ENCODE measurements at places on chromosomes 2 and 18.

GRCh38 chr18:48723837-48724236 is 185.0 kb downstream of the CTIF start:
- DNase-seq = no peak

GRCh38 chr2:175445281-175445680 is 263.8 kb upstream of the ATP5MC3 start:
- DNase-seq = no peak

DNA sequence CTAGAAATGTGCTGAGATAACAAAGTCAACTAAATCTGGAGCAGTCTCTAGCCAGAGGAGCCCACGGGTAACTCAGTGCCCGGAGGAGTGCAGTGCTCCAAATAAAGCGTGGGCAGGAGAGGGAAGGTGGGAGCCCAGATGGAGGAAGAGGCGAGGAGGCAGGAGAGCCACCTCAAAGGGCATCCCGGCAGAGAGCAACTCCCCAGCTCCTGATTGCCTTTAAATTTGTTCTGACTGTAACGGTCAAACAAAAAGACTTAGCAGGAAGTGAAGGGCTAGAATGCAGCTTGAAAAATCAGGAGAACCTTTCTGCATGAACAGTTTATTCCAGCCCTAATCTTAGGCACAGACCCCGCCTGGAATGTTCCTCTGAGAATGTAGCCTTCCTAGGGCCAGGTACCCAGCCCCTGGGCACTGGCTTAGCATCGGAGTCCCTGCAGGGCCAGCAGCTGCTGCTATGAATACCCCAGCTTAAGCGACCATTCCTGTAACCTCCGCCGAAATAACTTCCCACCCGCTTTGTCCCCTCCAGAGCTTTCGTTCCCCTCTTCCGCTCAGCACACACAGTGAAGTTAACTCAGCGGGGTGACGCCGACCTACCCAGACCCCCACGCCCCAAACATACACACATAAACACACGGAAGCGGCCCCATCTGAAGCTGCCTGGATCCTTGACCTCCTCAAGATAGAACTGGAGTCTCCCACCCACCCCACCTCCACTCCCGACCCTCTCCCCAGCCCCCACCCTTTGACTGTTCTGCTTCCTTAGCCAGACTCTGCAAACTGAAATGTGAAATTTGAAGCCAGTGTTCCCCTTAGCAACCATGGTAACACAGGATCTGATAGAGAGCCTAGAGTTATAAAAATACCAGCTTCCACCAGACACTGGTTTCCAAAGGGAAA is 123.2 kb downstream of the SMAD7 start:
- no peak for DNase-seq

GRCh38 chr2:122166820-122167219 is 411.4 kb downstream of the TSN start:
- DNase-seq = no peak

- no peak for DNase-seq
Measured at GRCh38 chr2:230815088-230815487, 49.7 kb upstream of the ITM2C start.

GRCh38 chr2:158181171-158181570 is 79.5 kb downstream of the UPP2 start:
- DNase-seq = no peak

DNA sequence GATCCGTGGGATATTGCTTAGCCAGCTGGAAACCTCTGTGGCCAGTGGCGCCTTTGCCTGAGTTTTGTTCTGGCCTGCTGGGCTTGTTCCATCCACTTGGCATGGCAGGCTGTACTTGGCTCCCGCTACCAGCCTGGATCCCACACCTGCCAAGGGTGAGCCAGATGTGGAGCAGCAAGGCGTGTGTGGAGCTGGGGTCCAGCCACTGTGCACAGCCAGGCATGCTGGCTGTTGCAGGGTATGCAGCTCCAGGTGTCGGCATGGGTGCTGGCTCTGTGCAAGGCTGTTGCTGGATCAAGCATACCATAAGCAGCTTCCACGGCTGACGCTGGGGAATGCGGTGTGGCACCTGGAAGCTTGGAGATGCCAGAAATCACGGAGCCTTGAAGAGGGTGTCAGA is 34.5 kb downstream of the PTPN4 start:
- DNase-seq = no peak

DNA sequence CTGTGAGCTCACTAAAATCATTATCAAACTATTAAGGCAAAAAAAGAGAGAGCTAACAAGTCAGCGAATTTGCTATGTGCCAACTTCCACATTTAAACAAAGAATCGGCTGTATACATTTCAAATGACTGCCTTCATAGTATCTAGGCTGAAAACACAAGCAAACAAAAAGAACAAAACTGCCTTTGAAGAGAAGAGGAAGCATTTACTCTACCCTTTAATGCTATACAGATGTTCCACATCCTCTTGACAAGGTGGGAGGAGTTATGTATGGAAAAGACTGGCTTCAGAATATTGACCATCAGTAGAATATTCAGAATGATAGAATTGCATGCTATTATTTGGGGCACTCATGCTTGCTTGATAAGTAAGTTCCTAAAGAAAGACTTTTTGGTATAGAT is 741.7 kb downstream of the PLCL1 start:
- no peak for DNase-seq

DNA sequence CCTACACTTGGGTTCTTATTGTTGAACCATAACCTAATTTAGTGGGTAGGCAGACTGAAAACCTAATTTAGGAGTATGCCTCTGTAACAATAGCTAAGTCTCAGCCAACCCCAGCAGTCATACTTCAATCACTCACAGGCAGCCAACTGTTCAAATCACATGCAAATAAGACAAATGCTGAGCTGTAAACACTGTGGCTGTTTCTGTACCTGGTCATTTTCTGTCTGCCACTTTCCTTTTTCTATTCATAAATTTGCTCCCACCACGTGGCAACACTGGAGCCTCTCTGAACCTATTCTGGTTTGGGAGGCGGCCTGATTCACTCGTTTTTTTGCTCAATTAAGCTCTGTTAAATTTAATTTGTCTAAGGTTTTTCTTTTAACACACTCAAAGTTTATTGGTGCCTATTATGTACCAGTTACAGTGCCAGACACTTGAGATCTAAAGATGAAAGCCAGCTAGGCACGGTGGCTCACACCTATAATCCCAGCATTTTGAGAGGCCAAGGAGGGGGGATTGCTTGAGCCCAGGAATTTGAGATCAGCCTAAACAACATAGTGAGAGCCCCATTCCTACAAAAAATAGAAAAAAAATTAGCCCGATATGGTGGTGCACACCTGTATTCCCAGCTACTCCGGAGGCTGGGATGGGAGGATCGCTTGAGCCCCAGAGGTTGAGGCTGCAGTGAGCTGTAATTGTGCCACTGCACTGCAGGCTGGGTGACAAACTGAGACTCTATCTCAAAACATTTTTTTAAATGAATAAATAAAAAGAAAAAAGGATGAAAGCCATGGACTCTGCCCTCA is 41.1 kb downstream of the THNSL2 start:
- no peak for DNase-seq

DNA sequence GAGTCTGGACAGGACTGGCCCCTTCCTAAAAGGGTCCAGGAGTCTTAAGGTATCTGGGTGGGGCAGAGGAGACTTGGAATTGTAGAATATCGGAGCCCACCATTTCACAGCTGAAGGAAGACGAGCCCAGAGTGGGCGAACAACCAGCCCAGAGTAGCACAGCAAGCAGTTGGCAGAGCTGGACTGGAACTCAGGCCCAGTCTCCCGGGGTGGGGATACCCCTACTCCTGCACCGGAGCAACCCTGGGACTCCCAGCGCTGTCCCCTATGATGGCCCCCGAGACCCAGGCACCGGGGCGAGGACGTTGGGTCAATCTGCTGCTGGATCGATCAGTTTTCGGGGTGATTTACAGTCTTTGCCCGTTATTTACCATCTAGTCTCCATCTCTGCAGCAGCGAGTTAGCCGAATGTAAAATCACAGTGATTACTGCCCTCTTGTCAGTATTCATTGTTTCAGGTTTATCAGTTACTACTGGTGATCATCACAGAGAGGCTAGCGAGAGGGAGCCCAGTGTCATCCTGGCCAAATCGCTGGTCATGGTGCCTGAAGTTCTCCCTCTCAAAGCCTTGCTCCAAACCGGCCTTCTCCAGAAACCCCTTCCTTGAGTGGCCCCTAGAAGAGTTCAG is 75.3 kb downstream of the SMAD7 start:
- DNase-seq = no peak

DNA sequence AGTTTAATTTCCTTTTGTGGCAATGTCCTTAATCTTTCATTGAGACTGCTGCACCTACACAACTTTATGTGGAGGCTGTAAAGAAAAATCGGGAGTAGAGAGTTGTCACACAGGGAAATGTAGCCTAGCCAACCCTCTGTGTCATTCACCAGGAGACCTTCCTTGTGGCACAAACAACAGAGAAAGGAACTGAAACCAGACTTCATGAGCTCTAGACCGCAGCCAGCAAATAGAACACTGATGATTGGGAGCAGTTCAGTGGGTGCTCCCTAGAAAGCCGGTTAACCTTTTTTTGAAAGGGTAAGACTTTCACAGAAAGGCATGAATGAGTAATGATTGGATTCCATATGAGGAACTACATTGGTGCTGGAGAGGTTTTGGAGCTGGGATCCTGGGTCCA is 1752.4 kb upstream of the CELF4 start:
- no peak for DNase-seq

DNA sequence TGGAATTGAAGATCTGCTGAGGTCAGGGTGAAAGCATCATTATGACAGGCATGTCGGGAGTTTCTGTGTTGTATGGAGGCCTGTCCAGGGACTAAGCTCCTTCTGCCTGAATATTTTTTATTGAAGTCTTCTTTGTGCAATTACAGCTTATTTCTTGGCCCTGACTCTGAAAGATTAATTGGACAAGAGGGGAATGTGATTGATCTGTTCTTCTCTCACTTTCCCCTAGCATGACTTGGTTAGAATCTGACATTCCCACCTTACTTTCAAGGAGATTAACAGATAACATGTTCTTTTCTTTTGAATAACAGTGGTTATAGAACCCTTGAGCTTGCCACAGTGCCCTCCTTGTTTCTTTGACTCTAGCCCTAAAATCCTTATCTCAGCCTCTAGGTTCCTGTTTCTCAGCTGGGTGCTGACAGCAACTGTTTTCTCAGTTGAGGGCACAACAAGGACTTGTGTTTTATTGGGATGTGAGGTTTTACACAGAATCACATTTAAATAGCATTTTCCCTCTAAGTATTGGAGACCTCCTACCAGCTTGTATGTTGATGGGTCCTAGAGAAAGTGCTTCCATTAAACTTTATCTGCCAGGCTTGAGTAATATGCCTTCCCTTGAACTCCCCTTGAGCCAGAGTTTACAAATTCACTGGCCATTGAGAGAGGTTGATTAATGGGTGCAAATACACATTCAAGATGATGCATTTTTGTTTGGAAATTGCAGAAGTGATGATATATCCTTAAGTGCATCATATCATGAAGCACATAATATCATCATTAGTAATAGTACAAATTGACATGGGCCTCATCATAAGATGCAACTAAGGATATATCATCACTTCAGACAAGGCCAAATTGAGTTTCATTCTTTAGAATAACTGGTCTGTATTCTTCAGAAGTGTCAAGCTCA is 12.5 kb downstream of the TTLL4 start:
- DNase-seq = no peak

DNA sequence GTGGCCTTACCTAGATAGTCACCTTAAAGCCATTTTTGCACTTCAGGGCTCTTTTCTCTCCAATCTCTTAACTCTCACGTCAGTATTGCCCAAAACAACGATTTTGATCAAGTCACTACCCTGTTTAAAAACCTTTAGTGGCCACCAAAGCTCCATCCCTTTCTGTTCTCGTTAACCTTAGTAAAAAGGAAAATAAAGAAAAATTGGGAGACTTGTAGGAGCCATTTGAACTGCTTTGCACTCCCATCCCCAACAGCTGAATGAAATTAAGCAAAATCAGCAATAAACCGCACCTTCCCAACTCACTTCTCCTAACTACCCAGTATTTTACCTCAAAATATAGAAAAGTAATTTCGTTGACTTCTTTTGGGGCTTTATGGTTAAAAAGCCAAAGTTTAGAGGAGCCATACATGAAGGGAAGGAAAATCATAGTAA is 686 bp upstream of the ARL5A start:
- DNase-seq = no peak

DNA sequence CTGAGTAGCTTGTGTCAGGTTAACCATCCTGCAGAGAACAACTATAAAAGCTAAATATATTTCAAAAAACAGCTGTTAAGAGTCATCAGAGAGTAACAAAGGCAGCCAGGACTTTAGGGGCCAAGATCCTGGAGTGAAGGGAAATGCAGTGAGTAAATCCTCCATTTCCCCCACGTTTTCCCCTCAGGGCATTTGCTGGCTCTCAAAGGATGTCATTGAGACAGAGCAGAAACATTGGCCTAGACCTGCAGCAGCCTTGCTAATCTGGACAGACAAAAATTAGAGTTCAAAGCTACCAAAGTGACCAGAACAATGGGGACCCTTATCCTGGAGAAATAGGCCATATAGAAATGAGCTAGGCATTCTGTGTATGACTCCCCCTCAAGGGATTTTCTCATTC is 21.1 kb upstream of the KLHL29 start:
- DNase-seq = no peak

DNA sequence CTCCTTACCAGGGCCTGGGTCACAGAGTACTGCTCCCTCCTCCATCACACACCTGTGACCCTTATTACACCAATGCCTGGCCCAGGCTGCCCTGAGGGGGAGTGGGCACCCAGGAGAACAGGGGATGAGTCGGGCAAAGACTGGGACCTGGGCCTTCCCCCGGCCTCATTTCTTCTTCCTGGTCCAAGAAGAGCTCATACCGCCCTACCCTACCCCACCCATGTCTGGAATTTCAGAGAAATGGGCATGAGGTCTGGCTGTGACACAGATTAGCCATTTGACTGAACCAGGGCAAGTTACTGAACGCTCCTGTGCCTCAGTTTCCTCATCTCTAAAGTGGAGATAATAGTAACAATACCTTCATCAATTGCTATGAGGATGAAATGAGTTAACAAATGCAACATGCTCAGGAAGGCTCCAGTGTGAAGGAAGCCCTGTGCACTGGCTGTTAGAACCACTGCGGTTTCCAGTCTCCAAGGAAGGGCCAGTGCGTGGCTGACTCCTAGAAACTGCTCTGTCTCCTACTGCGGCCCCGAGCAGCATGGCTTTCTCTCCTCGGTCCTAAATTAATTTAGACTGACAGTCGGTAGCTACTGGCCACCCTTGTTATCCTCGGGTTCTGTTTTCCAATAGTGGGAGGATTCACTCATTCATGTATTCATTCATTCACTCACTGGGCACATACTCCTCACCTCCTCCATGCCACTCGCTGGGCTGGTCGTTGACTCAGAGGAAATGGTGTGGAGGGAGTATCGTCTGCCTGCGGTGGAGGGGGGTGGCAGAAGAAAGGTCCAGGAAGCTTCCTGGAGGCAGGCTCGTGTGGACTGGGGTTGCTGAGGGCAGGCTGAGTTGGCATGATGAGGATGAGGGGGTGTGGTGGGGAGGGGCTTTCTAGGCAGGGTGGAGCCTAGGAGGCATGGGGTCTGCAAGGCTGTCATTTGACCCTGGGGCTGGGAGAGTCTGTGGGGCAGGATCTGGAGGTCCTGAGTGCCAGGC is 175.6 kb downstream of the GLI2 start:
- no peak for DNase-seq

GRCh38 chr2:238527565-238527964 is 100.8 kb downstream of the ASB1 start:
- DNase-seq = no peak

Measured in activated T-helper 1 cell treated with anti-CD3 and anti-CD28 coated beads, Interleukin-2, amount 50 U/mL, for 16 hours (primary cell).